AG09309 (cell line): ENCODE measurements at places on chromosomes 2 and 18.

- DNase-seq = no peak
Measured at GRCh38 chr2:11250400-11251196, 93.8 kb downstream of the ROCK2 start.

- DNase-seq = no peak
Measured at GRCh38 chr2:184339966-184340365, 258.4 kb upstream of the ZNF804A start.

GRCh38 chr2:204695506-204695905 is 150.2 kb downstream of the PARD3B start:
- DNase-seq = peak; percentile 46

DNA sequence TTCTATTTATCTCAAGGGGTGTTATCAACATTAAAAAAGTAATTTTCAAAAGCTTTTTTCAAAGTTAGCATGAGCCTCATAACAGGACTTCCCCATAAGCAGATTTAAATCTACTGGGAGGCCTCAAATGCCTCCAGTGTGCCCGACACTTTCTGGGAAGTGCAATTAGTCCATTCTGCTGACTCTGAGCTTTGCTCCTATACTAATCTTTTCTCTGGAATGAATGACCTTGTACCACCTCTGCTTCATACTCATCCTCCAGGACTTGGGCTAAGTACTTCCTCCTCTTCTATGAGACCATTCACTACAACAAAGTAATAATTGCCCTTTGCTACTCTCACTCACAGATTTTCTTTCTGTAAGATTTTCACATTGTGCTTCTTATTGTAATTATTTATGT is 111.1 kb downstream of the RIT2 start:
- DNase-seq = no peak

GRCh38 chr18:76524900-76525698 is 30.1 kb upstream of the ZNF516 start:
- DNase-seq = no peak

GRCh38 chr18:21490748-21491147 is 109.8 kb downstream of the ESCO1 start:
- DNase-seq = no peak

GRCh38 chr2:45577441-45577840 is 33.6 kb downstream of the SRBD1 start:
- DNase-seq = no peak

- no peak for DNase-seq
Measured at GRCh38 chr2:168766600-168766999, 35.8 kb upstream of the NOSTRIN start.

GRCh38 chr2:194697439-194697838 is 959.6 kb upstream of the SLC39A10 start:
- no peak for DNase-seq
